ENCODE measurements at places on chromosomes 1 and 21.

- DNase-seq = no peak
These were observed 411.7 kb downstream of the PTPRU start for GRCh38 chr1:29648026-29648425.

DNA sequence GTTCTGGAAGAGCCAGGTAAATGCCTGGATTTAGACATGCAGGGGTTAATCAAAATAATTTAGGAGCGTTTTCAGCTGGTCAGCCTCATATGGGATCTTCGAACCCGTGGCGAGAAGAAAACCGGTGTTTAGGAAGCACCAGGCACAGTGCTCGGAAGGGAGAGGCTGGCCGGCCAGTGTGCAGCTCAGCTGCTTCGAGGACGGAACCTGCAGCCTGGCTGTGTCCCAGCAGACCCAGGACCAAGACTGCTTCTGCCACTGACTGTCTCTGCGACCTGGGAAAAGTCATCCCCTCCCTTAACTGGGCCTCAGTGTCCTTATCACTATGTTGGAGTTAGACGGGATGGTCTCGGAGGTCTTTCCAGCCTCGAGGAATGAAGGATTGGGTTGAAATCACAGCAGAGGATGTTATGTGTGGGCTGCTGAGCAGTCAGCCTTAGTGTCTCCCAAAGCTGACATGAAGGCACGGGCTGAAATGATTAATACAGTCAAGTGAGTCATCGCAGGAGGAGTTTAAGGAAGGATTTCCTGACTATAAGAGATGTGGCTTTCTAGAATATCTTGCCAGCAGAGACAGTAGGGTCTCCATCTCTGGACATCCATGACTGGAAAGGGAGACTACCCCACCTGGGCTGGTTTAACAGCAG is 20.8 kb downstream of the PPFIA4 start:
- no peak for DNase-seq

DNA sequence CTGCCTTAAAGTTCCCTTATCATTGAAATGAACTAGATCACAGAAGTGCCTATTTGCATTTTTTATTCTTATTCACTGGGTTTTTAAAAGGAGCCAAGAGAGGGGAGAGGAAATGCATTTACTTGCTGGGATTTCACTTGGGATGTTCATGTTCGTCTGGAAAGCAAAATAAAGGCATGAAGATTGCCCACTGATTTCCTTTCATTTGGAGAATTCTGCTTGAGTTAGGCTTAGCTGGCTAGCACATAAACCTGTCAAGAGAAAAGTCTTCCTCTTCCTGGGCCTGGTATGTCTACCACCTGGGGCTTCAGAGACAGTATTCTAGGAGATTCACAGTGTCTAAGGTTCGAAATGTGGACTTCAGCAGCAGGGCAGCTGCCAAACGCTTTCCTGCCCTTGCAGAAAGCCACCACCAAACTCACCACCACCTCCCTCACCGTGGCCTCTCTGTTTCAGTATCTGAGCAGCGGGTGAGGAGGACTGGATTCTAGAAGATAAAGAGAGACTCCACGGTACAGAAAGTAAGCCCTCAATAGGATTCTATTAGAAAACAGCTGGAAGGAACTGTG is 44.5 kb downstream of the HIVEP3 start:
- no peak for DNase-seq

- DNase-seq = no peak
These were observed 14.7 kb upstream of the ATF3 start for GRCh38 chr1:212593821-212594251.

DNA sequence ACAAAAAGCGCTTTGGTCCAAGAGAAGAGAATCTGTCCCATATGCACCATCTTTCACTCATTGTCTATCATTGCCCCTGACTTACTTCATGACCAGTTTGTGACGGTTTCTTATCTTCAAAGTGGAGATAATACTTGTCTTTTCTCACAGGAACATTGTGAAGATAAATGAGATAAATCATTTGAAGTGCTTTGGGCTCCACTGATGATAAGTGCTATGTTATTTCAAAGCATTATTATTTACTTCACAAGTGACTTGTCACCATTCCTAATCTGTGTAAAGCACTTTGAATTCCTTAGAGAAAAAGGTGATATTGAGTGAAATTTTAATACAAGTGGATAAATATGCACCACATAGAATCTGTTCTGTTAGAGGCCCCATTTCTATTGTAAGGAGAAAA is 731.6 kb upstream of the PTBP2 start:
- no peak for DNase-seq

GRCh38 chr1:48675251-48675650 is 101.4 kb downstream of the BEND5 start:
- no peak for DNase-seq

DNA sequence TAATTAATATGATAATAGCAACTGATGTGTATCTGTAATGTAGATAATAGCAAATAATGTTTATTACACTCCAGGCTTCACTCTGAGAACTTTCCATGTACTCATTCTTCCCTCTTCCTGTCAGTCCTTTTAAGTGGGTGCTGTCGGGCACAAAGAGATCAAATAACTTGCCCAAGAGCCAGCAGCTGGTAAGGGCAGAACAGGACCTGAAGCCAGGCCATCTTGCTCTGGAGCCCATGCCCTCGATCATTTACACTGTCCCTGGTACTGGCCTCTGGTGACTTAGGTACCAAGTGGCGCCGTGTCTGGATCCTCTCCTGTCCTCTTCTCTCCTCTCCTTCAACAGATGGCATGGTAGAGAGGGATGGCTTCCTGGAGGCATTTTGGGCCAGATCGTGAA is 97.2 kb downstream of the VPS13D start:
- no peak for DNase-seq

GRCh38 chr1:160925652-160926244 is 28.9 kb downstream of the ITLN2 start:
- no peak for DNase-seq

DNA sequence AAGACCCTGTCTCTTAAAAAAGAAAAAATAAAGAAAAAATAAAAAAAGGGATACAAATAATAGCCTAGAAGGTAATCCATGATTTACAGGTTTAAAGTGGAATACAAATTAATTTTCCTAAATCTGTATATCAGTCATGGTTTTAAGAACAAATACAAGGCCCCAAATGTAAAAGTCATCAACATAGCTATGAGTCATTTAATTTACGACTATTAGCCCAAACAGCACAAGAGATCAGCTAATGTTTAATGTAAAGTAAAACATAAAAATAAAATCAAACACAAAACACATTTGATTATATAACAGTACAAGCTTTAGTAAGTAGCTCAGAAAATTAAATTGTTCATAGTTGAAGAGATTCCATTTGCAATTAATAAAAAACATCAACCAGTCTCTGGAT is 20.3 kb upstream of the TAL1 start:
- no peak for DNase-seq

DNA sequence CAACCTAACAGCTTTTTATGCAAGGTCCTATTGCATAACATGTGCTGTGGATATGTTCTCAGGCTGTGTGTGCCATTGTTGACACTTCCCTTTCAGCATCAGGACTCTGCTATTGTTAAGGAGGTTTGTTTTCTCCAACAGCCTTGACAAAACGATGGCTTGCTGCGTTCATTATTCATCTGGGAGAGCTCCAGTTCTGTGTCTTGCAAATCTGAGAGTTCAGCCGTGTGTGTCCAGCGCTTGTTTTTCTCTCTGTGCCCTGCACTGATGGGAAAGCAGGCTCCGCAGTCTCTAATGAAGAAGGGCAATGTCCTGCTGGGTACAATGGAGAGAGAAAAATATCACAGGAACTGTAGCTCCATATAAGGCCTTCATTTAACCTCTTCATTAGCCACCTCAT is 63.7 kb downstream of the CLDN17 start:
- no peak for DNase-seq

- no peak for DNase-seq
These were observed 104.3 kb downstream of the EDEM3 start for GRCh38 chr1:184650177-184650866.

GRCh38 chr1:65022216-65022615 is 55.9 kb upstream of the JAK1 start:
- DNase-seq = no peak

DNA sequence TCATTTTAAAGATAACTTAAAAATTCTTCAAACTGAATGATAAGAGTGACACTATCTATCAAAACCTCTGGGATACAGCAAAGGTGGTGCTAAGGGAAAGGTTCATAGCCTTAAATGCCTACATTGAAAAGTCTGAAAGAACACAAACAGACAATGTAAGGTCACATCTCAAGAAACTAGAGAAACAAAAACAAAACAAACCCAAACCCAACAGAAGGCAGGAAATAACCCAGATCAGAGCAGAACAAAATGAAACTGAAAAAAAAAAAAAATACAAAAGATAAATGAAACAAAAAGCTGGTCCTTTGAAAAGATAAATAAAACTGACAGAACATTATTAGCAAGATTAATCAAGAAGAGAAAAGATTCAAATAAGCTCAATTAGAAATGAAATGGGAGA is 6.8 kb downstream of the ODF2L start:
- DNase-seq = no peak

GRCh38 chr1:24364975-24365678 is 46.0 kb downstream of the GRHL3 start:
- DNase-seq = no peak

GRCh38 chr1:1677718-1678580 is 14.6 kb downstream of the SLC35E2B start:
- no peak for DNase-seq

GRCh38 chr1:155006601-155007101 is 4.0 kb downstream of the ZBTB7B start:
- no peak for DNase-seq

GRCh38 chr1:109767637-109768334 is 4.1 kb upstream of the EPS8L3 start:
- no peak for DNase-seq

GRCh38 chr1:245648749-245649522 is 494.2 kb downstream of the KIF26B start:
- no peak for DNase-seq

GRCh38 chr1:185720633-185721272 is 13.4 kb upstream of the HMCN1 start:
- DNase-seq = peak; percentile 61

DNA sequence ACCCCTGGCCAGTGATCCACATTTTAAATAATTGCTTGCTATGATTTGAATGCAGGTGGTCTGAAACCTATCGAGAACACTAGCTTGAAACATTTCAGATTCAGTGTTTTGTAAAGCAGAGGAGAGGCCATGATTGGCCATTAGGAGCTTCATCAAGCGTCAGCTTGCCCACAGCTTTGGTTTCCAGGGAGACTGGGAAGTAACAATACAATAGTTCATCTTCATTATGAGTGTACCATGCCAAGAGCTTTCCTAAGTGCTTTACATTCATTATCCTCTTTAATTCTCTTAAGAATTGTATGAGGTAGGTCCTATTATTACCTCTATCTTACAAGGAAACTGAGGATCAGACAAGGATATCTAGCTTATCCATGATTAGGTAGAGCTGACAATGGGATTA is 27.7 kb upstream of the ATP5PO start:
- no peak for DNase-seq

DNA sequence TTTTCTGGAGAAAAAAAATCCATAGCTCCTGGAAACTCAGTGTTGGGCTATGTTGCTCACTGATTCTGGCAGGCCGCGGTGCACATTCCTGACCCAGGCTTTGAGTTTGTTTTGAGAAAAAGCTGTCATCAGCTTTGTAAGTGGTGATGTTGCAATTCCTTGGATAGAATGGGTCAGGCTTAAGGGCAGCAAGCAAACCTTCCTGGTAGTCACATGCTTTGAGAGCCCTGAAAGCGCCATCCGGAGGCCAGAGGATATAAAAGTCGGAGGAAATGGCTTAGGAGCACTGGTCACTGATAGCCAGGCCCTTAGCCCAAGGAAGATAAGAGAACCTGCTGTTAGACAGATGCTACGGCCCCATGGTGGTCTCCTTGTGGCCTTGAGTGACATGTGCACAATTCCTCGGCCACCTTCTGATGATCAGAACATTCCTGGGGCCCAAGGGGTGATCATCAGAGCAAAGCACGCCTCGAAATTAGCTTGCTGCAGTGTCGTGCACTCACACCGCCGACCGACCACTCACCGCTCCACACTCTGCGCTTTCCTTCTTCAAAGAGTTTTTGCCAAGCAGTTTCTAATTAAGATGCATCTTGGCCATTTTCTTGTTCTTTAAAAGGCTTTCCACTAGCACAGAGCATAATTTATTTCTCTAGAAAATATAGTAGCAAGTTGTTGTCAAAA is 78.6 kb downstream of the MAN1C1 start:
- DNase-seq = peak; percentile 60

DNA sequence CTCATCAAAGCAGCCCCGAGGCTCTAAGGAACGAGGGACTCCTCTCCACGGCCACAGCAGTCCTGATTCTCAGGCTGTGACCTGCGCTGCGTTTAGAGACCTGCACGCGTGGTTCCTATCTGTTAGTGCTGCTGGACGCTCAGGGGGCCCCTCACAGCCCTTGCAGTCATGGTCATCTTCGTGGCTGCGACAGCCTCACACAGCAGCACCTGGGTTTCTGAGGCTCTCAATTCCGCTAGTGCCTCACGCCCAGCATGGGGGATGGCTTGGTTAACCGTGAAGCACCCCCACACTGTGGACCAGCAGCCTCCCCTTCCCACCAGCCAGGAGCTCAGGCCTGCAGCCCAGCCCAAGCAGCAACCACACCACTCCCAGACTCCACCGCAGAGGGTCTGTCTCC is 7.8 kb downstream of the MORN1 start:
- DNase-seq = no peak

DNA sequence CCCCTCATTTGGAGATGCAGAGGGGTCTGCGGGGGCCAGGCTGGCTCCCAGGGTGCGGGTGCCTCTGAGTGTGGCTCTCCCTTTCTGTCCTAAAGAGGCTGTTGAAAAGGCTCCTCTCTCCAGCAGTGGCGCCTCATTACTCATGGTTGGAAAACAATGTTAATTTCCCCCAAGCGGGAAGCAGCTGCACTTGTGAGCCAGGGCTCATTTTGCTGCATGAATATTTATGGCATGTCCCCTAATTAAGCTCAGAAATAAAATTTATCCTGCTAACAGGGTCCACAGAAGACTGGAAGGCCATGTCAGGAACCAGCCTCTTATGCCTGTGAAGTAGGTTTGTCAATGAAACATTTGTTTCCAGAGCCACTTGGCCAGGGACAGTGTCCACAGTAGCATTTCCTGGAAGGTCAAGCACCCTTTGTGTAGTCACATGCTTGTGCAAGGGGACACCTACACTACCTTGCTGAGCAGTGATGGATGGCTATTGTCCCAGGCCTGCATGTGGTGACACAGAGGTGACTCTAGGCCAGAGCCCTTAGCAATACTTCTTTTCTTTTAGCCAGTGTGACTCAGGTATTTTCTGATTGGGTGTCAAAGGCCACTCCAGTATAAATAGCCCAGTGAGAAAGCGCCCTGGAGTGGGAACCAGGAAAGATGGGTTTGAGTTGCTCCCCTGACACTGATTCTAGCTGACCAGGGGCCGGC is 259.0 kb downstream of the FOXD2 start:
- no peak for DNase-seq

DNA sequence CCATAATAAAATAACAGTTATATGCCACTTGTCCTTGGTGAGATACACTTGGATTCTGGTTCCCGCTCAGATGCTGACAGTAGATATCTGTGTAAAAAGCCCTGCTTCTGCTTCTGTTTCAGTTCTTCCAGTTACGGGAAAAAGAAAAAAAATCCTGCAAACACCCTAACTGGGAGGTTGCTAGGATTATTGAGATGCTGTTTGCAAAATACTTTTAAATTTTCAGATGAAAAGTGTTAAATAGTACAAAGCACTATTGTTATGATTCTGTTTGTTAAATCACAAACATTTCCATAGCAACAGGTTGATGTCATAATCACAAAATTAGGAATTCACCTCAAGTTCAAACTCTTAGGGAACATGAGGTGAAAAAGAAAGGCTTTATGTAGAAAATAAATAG is 232.3 kb downstream of the HMCN1 start:
- DNase-seq = no peak

GRCh38 chr1:233328142-233328921 is 808 bp downstream of the MAP3K21 start:
- peak; percentile 4 for DNase-seq

GRCh38 chr21:37623689-37624088 is 257.1 kb downstream of the DYRK1A start:
- DNase-seq = no peak
